ENCODE measurements at places on chromosomes 7 and 10.

DNA sequence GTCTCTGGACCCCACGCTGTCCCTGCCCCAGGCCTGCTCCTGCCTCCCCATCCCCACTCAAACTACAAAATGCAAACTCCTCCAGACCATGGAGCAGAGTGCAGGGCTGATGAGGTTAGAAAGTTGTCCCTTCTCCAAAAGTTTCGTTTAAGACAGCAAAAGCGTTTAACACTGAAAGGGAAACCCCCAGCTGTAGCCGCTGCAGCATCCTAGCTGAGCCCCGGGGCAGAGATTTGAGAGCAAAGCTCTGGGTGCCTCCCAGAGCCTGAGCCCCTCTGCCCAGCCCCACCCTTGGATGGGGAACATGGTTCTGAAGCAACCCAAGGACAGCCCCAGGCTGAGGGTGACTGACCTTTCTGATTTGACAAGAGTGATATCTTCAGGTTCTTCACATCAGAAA lies 52.8 kb upstream of the ENO4 start:
- no peak for DNase-seq

DNA sequence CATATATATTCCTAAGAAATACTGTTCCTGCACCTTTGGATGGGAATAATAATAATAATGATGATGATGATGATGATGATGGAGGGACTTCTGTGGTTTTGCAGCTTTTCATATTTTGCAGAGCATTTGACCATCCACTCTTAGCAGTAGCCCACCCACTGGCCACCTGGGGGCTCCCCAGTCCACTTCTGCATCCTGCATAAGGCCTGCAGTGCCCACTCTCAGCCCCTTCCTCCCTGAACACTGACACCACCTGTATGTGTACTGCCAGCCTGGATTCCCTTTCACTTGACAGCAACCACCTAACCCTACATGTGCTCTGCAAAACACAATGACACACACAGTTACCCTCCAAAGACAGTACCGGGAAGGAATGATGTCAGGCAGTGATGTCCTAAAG lies 131.4 kb downstream of the ADAM12 start:
- DNase-seq: no peak

- no peak for DNase-seq
Measured at GRCh38 chr7:131555552-131556052, 826 bp downstream of the PODXL start.

GRCh38 chr10:33487014-33487776 lies 152.7 kb upstream of the NRP1 start:
- DNase-seq: no peak

DNA sequence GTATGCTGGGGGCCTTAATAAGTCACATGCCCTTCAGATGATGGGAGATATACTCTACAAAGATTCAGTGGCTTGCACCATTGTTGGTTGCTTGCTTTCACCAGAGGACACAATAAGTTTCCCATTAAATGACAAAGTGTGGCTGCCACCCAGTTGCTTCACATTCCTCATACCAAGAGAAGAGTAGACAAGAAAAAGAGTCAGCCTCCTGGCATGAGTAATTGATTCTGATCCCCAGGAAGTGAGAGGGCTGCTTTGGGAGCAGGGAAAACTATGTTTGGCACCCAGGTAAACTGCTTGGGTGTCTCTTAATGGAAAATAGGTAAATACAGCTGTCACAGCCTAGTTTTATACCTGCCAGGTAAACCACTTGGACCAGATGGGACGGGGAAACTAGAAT lies 66.7 kb upstream of the IL6 start:
- DNase-seq: no peak

DNA sequence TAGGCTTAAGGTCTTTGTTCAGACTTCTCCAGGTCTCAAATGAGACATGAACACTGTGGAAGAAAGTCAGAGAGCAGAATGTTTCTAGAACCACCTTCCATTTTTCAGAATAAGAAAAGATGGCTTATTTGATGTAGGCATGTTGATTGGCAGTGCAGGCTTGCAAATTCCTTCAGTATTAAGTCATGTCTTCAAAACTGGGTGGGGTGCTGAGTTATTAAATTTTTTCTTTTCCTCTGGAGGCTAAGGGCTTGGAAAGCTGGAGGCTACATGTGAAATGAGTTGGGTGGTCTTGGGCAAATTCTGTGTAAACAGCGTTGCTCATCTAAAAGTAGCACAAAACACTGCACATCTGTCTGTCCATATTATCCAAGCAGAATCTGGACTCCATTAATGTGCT lies 62.8 kb downstream of the PRTFDC1 start:
- no peak for DNase-seq

DNA sequence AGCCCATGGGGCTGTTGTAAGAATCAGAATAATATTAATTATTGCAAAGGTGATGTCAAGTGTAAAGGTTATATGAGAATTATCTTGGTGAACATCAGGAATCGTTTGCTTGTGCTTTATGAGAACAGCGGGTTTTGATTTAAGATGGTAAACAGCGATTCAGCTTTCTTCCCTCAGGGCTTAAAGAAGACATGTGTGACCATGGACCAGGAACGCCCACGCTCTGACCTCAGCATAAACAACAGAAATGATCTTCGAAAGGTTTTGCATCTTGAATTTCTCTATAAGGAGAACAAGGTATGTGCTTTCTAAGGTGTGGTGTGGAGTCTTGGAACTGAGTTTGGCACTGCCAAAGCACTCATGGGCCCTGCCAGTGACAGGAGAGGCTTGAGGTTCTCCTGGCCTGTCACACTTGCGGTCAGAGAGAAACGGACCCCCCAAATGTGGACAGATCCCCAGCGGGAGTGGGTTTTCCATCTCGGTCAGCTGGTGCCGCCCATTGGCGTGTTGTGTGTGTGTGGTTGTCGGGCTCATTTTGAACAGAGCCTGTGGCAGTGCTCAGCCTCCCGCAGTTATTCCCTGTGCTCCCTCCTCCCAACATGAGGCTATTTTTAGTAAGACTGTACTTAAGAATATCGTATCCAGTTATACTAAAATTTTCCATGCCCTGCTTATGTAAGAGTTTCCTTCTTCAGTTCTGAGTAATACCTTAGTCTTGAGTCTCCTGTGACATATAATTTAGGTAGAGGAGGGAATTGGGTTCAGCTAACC lies 7.2 kb downstream of the MINDY4 start:
- no peak for DNase-seq

GRCh38 chr7:46363688-46364087 lies 442.6 kb upstream of the IGFBP3 start:
- no peak for DNase-seq

DNA sequence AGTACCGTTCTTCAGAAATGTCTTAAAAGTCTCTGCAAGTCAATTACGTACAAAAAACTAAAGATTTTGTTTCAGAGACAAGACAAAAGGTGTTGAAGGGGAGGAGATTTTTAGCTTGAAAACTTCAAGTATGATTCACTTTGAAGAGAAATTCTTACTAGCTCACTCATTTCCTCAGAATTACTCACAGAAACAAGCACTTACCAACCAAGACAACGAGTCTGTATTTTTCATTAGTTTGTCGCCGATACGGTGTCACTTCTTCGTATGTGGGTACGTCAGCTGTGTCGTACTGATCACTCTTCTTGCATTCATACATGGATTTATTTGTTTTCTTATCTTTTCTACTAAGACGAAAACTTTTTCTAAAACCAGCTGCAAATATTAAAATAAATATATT lies 90.6 kb upstream of the ODAD2 start:
- DNase-seq: no peak

DNA sequence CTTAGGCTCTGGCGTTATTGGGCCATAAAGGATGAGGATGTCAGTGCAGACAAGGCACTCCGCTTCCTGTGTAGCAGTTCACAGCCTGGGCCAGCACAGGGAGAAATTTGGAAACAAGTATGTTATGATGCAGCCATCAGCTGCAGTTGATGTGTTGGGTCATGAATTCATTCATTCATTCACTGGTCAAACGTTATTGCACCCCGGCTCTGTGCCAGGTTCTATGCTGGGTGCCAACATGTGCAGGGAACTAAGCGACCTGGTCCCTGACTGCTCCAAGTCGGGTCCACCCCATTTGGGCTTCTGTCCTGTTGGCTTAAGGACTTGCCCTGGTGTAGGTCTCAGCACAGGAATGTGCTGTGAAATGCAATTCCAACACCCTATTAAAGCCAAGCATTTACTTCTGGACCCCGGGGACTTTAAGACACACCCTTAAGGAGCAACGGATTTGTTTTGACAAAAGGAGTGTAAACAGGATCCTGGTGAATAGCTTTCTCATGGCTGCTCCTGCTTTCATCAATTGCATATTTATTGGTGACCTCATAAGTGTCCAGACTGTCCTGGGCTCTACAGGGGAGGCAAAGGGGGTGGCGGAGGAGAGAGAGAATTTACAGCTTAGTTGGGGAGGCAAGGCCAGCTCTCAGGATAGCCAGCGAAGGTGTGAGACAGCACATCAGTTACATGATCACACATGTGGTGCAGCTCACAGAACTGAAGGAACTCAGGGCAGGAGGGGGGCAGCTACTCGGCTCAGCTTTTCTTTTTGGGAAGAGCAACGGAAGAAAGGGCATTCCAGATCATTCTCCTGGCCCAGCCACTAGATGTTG lies 158.6 kb downstream of the GRK5 start:
- DNase-seq: no peak

GRCh38 chr7:134182078-134182477 lies 54.9 kb downstream of the LRGUK start:
- no peak for DNase-seq

GRCh38 chr7:107742678-107743566 lies 1.0 kb upstream of the CBLL1 start:
- no peak for DNase-seq
